ENCODE measurements at places on chromosomes 5 and 9.

DNA sequence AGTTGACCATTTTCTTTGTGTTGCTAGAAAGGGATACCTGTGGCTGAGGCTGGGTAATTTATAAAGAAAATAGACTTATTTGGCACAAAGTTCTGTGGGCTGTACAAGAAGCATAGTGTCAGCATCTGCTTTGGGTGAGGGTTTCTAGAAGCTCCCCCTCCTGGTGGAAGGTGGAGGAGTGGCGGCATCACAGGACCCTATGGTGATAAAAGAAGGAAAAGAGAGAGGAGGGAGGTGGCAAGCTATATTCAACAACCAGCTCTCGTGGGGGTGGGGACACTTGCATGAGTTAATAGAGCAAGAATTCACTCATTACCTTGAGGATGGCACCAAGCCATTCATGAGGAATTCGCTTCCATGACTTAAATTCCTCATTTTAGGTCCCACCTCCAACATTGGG, 2041.4 kb upstream of the CDH9 start:
- DNase-seq, result no peak

DNA sequence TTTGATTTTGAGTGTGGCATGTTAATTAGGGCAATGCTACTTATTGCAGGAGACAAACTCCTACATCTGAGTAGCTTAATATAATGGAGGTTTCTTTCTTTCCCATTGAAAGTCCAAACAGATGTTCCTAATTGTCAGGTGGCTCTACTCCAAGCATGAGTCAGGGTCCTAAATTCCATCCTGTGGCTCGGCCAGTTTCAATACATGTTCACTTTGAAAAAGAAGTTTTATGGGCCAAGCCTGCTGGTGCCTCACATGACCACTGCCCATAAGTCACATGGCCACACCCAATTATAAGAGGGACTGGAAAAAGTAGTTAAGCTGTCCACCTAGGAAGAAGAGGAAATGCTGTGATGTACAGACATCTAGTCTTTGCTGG, 170.4 kb downstream of the ARRDC3 start:
- DNase-seq, result no peak

DNA sequence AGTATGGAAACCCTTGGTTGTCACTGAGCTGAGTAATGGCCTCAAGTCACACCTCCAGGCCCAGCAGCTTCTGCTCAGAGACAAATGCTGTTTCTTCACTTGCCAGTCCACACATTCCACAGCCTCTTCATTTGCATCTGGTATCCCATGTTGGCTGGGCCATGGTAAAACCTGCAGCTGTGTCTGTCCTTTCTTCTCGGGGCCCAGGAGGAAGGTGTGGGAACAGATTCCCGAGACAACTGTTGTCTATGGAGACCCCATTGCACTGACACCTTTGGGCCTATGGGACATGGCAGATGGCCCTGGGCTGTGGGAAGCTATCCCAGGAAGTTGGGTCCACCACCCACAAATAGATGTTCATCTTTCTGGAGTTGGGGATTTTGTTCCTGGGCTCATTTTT, 85.1 kb downstream of the MACROH2A1 start:
- DNase-seq, result no peak

DNA sequence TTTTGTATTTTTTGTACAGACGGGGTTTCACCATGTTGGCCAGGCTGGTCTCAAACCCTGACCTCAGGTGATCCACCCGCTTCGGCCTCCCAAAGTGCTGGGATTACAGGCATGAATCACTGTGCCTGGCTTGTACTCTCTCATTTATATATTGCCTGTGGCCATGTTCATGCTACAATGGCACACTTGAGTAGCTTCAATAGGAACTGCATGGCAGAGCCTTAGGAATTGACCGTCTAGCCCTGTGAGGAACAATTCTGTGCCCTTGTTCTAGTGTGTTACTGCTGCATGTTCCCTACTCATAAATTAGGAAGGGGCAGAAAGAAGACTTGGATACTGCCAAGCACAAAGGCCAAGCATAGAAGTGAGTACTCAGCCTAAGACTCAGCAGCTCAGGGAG, 104.2 kb downstream of the LIFR start:
- DNase-seq, result no peak

- DNase-seq, result no peak
Measured at GRCh38 chr5:151912360-151912759, 12.3 kb downstream of the GLRA1 start.

GRCh38 chr5:45800331-45800730, 104.2 kb upstream of the HCN1 start:
- no peak for DNase-seq

DNA sequence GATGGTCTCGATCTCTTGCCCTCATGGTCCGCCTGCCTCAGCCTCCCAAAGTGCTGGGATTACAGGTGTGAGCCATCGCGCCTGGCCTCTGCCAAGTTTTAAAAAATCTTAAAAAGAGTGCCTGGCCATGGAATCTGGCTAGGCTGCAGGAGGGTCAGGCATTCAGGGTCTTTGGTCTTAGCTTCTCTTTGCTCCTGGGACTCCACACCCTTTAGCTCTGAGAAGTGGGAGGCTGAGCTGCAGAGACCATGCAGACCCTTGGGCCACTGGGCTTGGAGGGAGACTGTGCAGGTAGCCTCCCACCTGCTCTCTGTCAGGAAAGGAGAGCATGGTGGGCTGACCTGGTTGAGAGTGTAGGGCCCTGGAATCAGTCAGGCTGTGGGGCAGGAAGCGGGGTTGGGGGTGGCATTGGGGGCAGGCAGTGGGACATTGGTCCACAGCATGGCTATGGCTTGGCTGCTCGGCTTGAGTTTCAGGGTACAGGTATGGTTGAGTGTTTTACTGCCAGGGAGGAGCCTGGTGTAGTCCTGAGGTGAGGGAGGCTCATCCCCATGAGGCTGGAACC, 20.8 kb downstream of the PHF2 start:
- DNase-seq, result no peak

- DNase-seq, result no peak
Measured at GRCh38 chr5:66666778-66667177, 70.6 kb downstream of the MAST4 start.

- DNase-seq, result no peak
Measured at GRCh38 chr9:126906091-126906490, 8.5 kb upstream of the RALGPS1 start.

GRCh38 chr5:14122089-14122488, 21.1 kb upstream of the TRIO start:
- DNase-seq, result no peak

- no peak for DNase-seq
Measured at GRCh38 chr5:112973904-112974303, 2.7 kb upstream of the DCP2 start.

- DNase-seq, result no peak
Measured at GRCh38 chr5:148794275-148794674, 32.1 kb upstream of the ADRB2 start.

DNA sequence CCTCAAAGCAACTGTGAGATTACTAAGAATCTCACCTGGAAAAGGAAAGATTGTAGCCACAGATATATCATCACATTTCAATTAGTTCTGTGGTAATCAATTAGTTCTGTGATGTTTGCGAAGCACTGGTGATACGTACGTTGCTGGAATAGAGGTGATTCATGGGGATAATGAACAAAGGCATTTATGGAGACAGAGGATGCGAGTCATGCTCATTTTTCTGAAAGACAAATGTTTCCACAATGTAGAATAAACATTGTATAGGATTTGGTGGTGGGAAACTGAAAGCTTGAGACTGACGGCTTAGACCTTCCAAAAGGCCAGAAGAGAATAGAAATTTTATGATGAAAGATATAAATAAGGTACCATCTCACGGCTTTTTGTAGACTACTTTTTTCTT, 507.3 kb upstream of the TYRP1 start:
- no peak for DNase-seq

GRCh38 chr9:112112519-112112918, 62.6 kb downstream of the SUSD1 start:
- no peak for DNase-seq

- DNase-seq, result no peak
Measured at GRCh38 chr5:149367249-149367971, 9.6 kb downstream of the PCYOX1L start.

GRCh38 chr5:125695996-125696655, 727.1 kb upstream of the GRAMD2B start:
- no peak for DNase-seq

DNA sequence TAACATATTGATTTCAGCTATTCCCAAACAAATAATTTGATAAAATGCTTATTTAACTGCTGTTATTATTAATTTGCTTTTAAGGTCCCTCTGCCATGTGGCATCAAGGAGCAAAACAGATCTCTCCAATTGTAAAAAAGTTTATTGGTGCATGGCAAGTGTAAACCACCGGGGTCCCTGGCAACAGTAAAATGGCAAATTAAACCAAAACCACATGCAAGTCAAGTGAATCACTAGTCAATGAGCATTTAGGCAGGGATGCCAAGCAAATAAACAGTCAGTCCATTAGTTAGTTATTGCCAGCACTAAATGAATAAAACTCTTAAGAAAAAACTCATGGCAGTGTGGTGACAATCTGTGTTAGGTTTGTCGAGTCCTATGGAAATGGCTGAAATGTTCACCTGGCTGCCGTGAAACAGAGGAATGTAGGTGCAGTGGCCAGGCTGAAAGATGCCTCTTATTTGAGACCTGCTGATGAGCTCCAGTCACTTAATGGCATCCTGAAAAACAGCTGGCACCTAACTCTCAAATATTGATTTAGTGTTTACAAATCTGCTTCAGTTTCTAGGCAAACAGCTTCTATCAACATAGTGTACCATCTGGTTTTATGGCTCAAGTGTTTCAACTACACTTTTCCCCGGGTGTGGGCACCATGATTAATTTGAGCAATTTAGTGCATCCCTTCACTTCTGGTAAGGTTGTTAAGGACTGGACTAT, 296.5 kb upstream of the ITGA1 start:
- DNase-seq, result no peak

Measured in stimulated activated CD8-positive, alpha-beta memory T cell treated with anti-CD3 and anti-CD28 coated beads, Interleukin-15, amount 100 ng/mL, for 24 hours (primary cell).